BJ (cell line): ENCODE measurements at places on chromosomes 7 and 10.

DNA sequence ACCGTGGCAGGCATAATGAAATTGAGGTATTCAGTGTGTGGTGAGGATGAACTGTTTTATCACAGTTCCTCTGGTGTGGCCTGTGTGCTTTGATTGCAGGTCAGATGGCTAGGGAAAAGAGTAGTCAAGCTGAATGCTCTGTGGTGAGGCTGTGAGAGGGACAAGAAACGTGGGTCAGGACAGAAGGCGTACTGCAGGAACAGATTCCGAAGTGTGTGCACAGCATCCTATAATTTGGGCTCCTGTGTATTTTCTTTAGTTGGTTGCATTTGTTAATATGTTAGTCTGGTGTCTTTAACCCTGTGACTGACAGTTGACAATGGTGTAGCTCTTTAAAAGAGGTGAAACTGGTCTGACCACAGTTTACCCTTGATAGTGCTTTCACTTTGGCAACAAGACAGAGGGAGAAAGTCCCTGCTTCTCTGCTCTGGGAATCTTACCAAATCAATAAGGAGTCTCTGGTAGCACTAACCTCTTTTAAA, 76.5 kb downstream of the AUTS2 start:
- no peak for DNase-seq

DNA sequence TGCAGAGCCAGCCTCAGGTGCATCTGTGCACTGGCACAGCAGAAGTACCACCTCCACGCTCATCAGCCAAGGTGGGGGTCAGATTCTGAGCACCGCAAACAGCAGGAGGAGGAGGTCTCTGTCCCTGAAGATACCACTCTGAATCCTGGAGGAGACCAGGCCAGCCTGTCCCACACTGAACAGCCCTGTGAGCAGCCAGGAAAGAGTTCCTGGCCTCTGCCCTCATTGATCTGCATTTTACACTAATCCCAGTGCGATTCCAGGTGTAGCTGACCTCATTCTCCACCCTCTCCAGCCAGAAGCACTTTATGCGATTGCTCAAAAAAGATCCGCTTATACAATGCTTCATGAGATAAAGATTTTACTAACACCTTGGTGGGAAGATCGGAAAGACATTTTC, 99.1 kb upstream of the CACUL1 start:
- no peak for DNase-seq

DNA sequence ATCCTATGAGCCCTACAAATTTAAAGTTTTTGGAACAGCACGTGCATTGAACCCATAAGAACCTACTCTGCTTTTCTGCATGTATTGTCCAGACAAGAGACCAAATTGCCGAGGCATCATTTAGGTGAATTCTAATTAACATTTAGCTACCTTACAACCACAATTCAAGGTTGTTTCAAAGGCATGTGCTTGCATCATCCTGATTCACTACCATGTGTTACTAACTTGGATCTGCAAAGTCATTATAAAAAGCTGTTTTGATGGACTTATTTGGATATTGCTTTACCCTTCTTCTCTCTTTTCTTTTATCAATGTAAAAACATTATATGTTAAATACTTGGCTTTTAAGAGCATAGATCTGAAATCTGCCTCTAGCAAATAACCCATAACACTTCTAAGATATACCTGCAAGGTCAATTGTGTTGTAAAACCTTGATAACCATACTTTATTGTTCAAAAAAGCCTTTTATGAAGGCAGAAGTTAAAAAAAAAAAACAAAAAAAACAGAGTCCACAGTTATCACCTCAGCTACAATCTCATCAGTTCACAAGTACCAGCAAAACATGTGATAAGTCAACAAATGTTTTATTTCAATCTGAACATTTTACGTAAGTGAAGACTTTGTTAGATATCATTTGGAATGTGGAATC, 51.9 kb downstream of the CFTR start:
- no peak for DNase-seq

GRCh38 chr7:73359746-73360375, 31.9 kb downstream of the FKBP6 start:
- DNase-seq = no peak

DNA sequence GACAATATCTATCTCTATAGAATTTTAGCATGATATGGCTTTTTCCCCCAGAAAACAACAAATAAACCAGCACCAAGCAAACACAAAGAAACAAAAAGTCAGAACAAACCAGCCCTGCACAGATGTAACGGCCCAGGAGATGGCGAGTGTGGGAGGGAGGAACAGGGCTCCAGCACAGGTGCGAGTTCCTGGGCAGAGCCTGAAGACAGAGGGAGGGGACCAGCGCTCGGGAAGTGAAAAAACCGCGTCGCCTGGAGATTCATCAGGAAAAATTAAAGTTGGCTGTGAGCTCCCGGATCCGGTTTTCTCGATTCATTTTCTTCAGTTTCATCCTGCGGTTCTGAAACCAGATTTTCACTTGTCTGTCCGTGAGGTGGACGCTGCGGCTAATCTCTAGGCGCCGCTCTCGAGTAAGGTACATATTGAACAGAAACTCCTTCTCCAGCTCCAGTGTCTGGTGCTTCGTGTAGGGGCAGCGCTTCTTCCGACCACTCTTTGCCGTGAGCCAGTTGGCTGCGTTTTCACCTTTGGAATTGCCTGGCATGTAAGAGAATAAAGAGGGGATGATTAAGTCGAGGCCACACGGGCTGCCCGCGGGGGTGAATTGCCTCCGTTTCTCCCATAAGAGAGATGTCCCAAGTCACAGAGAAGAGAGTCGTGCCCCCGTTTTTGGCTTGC, 2.3 kb downstream of the HOXA10 start:
- DNase-seq = no peak
